ENCODE measurements at places on chromosomes 12 and 14.
A peak's percentile ranks its signal among the peaks of the same experiment; 100 is the strongest.

DNA sequence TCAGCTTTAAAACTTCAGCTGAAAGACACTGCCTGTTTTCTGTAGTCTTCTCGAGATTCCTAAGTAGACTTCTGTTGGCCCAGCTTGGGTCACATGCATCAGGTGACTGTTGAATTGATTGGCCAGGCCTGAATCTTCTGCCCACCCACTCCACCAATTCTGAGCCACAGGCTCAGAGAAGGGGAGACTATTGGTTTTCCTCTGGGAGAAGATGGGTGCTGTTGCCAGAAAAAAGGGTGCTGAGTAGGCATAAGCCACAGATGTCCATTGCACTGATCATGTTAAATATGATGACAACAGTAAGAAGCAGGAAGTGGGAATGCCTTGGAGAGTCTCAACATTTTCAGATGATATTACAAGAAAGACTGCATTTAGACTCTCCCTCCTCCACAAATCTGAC, 6.8 kb upstream of the SPTLC2 start:
- DNase-seq = no peak

GRCh38 chr12:32198555-32198954, 91.9 kb downstream of the BICD1 start:
- peak; percentile 86 for DNase-seq

GRCh38 chr12:12171991-12172511, 94.8 kb downstream of the LRP6 start:
- DNase-seq = no peak

DNA sequence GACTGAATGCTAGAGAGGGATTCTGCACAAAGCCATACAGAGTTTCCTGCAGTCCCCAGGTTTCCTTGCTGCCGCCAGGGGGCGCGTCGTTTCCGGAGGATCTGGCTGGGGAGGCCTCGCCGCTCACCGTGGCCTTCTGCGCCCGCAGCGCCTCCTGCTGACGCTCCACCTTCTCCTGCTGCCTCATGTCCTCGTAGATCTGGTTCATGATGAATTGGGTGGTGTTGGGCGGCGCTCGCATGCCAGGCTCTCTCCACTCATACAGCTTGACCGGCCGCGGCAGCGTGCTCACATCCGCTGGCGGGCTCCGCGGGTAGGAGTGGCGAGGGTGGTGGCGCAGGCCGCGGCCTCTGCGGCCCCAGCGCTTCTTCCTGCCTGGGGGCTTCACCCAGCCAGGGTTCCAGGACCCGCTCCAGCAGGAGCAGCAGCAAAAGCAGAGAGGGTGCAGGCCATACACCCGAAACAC, 987 bp downstream of the CCER1 start:
- no peak for DNase-seq

- no peak for DNase-seq
These were observed 102.1 kb upstream of the FSCB start for GRCh38 chr14:44609201-44609600.

GRCh38 chr14:92990456-92991430, 67.8 kb downstream of the CHGA start:
- no peak for DNase-seq
